ENCODE measurements at places on chromosomes 1 and 21.

GRCh38 chr1:217053676-217054075 is 330.4 kb upstream of the ESRRG start:
- peak; percentile 73 for DNase-seq

- no peak for DNase-seq
These were observed 49.2 kb downstream of the CASQ2 start for GRCh38 chr1:115719285-115719684.

GRCh38 chr1:169072945-169073725 is 33.4 kb upstream of the ATP1B1 start:
- no peak for DNase-seq

- DNase-seq = no peak
These were observed 11.5 kb downstream of the LRP8 start for GRCh38 chr1:53316424-53316765.

- DNase-seq = peak; percentile 82
These were observed 59.9 kb downstream of the UBE2U start for GRCh38 chr1:64263335-64263734.

GRCh38 chr1:22529901-22530621 is 33.2 kb upstream of the EPHA8 start:
- no peak for DNase-seq

DNA sequence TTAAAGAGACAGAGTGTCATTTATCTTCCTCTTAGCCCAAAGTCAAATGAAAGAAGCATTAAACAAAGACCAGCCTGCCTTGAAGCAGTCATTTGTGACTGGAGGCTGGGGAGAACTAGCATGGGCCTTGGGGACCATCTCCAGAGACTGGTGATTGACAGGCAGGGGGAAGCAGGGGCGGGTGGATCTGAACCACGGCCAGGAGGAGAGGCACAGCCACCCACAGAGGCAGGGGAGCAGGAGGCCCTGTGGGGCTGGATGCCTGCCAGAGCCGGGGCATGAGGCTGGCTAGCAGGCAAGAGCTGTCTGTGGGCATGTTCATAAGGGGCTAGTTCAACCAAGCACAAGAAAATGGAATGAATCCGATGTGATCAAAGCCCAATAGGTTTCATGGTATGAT is 73.9 kb downstream of the PLXNA2 start:
- DNase-seq = peak; percentile 35

DNA sequence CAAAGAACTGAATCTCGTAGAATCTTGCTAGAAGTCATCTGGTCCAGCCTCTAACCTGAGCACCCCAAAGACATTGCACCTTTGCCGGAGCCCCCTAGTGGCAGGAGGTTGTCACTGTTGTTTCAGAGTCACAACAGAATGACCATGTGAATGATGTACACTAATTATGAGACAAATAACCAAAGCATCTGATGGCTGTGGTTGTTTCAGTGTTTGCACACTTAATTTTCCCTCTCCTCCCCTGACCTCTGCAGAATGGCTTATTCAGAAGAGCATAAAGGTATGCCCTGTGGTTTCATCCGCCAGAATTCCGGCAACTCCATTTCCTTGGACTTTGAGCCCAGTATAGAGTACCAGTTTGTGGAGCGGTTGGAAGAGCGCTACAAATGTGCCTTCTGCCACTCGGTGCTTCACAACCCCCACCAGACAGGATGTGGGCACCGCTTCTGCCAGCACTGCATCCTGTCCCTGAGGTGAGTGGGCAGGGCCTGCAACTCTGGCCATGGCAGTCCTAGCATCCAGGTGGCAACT is 26.4 kb downstream of the TRAF5 start:
- peak; percentile 26 for DNase-seq

- DNase-seq = peak; percentile 76
These were observed 26.0 kb upstream of the ZRANB2 start for GRCh38 chr1:71106658-71107322.

- peak; percentile 93 for DNase-seq
These were observed 45.8 kb downstream of the TMCC2 start for GRCh38 chr1:205273551-205273982.

DNA sequence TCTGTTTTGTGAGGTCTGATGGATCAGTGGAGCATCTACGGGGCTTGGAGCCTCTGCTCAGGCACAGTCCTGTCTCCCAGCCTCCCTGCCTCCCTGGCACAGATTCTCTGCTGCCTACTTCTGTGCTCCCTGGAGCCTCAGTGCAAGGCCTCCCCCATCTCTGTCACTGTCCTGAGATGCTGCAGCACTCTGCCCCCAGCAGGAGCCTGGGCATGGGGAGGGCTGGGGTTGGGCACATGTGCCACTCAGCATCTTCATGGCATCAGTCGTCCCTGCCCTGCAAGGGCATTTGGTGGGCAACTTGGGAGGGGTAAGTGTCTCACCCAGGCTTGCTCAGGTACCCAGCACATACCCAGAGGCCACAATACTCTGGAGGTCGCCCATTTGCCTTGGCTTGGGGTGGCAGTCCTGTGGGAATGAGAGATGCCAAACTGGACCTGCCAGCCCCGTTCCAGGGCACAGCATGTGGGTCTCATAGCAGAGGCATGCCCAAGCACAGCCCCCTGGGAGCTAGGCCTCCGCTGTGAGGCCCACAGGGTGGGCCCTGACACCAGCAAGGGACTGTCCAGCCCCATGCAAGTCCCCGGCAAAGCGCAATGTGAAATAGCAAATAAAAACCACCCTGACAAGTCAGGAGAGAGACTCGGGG is 28.7 kb downstream of the PADI3 start:
- DNase-seq = no peak

GRCh38 chr1:220331318-220331717 is 59.1 kb upstream of the RAB3GAP2 start:
- no peak for DNase-seq

- DNase-seq = no peak
These were observed 89.7 kb downstream of the BCAR3 start for GRCh38 chr1:93591676-93592550.

- peak; percentile 35 for DNase-seq
These were observed 503.9 kb upstream of the USP24 start for GRCh38 chr1:55718758-55719671.

GRCh38 chr1:213680677-213681325 is 307.0 kb upstream of the PROX1 start:
- no peak for DNase-seq

- peak; percentile 86 for DNase-seq
These were observed 64.3 kb upstream of the HOOK1 start for GRCh38 chr1:59750328-59751003.

DNA sequence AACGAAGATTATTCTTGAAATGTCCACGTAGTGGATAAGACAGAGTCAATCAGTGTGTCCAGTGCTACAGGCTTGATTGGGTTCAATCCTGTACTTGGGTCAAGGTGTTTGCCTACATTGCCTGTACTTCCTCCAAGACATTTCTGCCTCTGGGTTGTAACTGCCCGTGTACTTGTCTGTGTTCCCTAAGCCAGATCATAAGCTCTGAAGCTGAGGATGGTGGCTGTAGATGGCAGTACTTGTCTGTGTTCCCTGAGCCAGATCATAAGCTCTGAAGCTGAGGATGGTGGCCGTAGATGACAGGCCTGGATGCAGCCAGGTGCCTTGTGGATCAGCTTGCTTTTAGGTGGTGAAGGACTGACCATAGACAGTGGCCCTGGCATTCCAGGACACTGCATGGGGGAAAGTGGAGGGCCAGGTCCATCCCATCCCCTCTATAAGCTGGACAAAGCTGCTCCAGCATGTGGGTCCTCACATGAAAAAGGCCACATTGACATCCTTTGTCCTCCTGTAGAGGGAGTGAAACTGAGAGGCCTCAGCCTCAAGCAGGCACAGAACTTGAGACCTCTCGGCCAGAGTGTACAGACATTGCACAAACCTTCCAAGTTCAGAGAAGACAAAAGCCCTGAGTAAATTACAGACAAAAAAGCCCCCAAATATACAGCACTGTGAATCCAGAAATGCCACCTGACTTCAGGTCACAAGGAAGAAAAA is 2.0 kb upstream of the SRM start:
- no peak for DNase-seq

- DNase-seq = no peak
These were observed 163.3 kb downstream of the NRIP1 start for GRCh38 chr21:14901482-14901958.

DNA sequence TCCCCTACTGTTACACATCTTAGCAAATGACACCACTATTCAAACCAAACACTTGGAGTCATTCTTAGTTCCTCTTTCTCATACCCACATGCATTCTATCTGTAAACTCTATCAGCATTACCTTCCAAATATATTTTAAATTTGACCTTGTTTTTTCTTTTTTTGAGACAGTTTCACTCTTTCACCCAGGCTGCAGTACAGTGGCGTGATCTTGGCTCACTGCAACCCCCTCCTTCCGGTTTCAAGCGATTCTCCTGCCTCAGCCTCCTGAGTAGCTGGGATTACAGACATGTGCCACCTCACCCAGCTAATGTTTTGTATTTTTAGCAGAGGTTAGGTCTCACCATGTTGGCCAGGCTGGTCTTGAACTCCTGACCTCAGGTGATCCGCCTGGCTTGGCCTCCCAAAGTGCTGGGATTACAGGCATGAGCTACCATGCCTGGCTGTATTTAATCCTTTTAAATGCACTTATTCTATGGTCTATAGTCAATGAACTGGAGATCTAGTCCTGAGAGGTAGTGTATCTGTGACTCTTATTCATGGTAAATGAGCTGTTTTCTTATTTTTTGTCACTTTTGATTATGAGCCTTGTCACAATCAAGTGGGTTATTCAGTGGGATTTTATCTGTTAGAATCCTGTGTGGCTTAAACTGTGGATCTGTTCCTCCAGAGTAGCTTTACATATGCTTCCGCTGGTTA is 73.1 kb downstream of the GATAD2B start:
- no peak for DNase-seq

DNA sequence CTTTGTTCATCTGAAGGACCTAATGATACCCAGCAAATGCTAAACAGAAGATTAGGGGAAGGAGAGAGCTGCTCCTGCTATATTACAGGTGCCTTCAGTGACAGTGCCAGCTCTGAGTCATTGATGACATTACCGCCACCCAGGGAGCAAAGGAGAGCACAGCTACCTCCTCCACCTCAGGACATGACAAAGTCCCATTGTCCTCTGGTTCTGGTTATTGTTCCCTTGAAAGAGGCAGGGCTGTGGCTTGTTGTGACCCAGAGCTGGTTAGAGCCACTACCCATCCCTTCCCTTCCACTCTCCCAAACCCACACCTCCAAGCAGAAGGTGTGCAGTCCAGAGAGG is 363.5 kb upstream of the DUSP10 start:
- DNase-seq = no peak

- no peak for DNase-seq
These were observed 875.9 kb downstream of the TTLL7 start for GRCh38 chr1:83123019-83123418.

DNA sequence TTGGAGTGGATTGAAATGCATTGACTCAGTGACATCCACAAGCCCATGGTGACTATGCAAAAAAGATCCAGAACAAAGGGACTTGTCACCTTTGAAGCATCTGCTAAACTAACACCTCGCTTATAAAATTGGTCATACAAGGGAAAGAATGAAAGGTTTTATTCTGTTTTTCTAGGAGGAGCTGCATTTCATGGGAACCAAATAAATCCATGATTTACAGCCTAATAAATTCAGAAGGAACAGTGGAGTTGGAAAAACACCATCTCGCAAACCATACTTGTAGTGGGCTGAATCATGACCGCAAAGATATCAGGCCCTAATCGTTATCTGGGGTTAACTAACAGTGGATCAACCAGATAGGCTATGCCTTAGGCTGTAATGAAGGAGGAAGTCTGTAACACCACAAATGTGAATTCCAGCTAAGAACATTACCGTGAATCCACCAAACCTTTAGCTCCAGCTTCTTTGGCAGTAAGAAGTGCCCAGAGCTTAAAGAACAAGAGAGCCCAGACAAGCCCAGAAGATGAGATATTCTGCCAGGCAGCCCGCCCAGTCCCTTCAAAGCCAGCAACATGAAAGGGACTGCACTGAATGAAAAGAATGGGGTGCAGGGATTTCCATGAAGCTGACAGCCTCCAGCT is 27.4 kb downstream of the RSPH1 start:
- no peak for DNase-seq

- no peak for DNase-seq
These were observed 95.0 kb downstream of the COL24A1 start for GRCh38 chr1:86061551-86061990.

GRCh38 chr1:224579526-224579925 is 36.6 kb upstream of the CNIH3 start:
- DNase-seq = peak; percentile 87

DNA sequence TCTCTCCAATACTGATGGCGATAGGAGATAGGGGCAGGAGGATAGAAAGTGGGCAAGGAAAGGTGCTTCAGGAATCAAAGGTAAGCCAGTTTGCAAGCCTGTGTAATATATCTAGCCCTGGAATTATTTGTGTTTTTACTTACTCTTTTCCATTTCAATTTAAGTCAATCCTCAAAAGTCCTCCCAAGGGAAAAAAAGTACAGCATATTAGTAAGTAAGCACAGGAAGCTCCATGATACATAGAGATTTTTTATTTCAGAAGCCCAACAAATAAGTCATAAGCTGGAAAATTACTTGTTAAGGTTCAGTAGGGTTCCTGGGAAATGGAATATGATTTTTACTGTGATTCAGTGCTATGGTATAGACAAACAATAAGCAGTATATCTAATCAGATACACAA is 337.7 kb upstream of the DUSP10 start:
- DNase-seq = no peak

DNA sequence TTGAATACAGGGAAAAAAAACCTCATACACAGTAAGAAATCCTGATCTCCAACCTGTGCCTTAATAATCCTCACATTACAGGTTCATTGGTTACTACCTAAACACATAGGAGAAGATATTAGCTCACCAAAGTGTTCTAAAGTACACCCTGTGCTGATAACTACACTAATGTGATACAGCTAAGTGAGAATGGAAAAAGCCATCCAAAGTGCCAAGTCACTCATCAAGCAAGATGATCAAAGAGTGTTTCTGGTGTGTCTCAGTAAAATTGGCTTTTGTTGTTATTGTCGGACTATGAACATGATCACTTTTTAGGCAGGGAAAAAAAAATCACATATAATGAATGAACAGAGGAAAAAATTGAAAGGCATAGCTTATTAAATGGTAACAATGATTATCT is 31.4 kb downstream of the EPS15 start:
- no peak for DNase-seq

- DNase-seq = peak; percentile 50
These were observed 20.3 kb upstream of the RGS4 start for GRCh38 chr1:163048869-163049268.

DNA sequence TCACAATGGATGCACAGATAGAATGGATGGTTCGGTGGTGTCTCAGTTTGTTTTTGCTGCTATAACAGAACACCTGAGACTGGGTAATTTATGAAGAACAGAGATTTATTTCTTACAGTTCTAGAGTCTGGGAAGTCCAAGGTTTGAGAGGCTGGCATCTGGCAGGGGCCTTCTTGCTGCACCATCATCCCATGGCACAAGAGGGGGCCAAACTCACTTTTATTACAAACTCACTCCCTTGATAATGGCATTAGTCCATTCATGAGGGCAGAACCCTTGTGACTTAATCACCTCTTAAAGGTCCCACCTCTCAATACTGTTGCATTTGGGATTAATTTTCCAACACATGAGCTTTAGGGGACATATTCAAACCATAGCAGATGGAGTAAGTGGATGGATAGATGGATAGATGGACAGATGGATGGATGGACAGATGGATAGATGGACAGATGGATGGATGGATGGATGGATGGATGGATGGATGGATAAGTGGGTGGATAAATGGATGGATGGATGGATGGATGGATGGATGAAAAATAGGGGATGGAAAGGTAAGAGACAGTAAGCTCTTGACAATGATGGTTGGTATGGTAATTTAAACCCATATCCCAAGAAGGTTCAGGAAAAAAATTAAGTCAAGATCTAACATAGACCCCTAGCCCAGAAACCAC is 16.5 kb downstream of the CAMK2N1 start:
- DNase-seq = no peak

- DNase-seq = no peak
These were observed 21.3 kb upstream of the DHX9 start for GRCh38 chr1:182817802-182818201.

- no peak for DNase-seq
These were observed 48.0 kb downstream of the GPR161 start for GRCh38 chr1:168088511-168089325.
